ENCODE measurements at places on chromosomes 12 and 14.

GRCh38 chr12:17640615-17641014, 449.4 kb downstream of the RERGL start:
- DNase-seq, result no peak

DNA sequence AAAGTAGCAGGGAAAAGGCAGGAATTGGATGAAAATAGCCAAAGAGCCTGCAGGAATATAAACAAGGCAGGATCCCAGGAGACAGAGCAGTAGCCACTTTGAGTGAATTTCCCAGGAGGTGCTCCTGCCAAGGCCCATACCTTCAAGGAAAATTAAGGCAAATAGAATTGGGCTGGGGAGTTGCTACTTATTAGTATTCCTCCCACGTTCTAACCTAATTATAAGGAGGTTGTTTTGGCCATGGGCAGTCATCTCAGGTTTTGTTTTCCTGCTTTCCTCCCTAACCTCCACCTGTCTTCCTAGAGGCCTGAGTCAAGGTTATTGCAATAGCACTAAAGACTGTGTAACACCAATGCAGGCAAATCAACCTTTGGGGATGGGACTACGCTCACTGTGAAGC, 73.1 kb downstream of the DAD1 start:
- DNase-seq, result no peak

GRCh38 chr14:104392001-104392395, 187.6 kb upstream of the C14orf180 start:
- no peak for DNase-seq

GRCh38 chr12:44441155-44441554, 435.0 kb downstream of the NELL2 start:
- DNase-seq, result no peak

DNA sequence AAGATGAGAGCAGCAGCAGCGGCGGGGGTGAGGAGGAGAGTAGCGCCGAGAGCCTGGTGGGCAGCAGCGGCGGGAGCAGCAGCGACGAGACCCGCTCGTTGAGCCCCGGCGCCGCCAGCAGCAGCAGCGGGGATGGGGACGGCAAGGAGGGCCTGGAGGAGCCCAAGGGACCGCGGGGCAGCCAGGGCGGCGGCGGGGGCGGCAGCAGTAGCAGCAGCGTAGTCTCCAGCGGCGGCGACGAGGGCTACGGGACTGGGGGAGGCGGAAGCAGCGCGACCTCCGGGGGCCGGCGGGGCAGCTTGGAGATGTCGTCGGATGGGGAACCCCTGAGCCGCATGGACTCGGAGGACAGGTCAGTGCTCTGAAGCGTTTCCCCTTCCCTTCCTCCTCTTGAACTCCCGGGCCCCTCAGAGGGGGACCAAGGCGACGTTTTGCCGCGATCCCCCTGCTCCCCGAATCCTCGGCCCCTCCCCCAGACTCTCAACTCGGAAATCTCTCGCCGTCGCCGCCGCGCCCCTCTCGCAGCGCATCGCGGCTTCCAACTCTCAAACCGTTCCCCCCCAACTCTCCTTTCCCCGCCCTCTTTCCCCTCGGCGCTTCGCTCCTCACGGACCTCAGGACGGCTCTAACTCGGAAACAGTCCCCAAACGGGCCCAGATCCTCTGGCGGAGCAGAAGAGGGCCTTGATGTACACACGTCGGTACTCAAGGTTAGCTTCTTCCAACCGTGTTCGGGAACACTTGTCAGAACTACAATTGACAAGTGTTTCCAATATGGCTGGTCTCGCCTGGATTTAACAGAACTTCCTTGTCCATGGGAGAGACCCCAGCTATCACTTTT, 947 bp downstream of the AEBP2 start:
- peak; percentile 49 for DNase-seq

- no peak for DNase-seq
Observed at GRCh38 chr14:96888158-96888557, 91.0 kb downstream of the VRK1 start.

GRCh38 chr14:36383767-36384431, 63.5 kb upstream of the MBIP start:
- peak; percentile 3 for DNase-seq

- no peak for DNase-seq
Observed at GRCh38 chr12:117121441-117121840, 22.2 kb upstream of the TESC start.

- DNase-seq, result no peak
Observed at GRCh38 chr12:26281320-26281719, 85.9 kb downstream of the SSPN start.

DNA sequence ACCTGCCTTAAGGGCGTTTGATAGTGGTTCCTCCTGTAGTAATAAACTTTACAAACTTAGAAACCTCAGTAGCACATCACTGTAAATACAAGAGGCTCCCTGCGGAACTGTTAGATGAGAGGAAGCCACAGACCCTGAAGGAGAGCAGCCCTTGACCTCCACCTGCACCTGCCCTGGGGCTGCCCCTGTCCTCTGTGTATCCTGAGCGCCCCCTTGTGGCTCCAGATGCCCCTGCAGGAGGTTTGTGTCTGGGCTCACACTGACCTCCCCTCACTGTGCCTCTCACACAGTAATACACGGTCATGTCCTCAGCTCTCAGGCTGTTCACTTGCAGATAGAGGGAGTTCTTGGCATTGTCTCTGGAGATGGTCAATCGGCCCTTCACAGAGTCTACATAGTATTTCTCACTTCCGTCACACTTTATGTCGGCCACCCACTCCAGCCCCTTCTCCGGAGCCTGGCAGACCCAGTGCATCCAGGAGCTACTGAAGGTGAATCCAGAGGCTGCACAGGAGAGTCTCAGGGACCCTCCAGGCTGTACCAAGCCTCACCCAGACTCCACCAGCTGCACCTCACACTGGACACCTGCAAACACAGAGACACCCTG, 1059.8 kb downstream of the TMEM121 start:
- DNase-seq, result no peak

DNA sequence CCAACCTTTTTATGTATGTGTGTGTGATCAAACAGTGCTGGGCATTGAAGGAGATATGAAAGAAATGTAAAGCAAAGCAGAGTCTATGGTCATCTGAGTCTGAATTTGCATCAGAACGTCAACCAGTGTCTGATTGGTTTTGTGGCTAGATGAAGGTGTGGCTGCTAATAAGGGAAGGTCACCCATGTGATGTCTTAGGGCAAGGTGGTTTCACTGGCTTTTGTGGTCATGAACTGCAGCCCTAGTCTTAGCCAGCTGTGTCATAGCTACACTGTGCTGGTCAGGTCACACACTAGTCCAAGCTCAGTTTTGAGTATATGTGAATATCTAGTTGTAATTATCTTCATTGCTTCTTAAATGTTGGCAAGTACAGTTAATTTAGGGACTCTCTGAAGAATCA, 105.8 kb downstream of the TGFB3 start:
- peak; percentile 47 for DNase-seq

GRCh38 chr12:68317047-68317667, 15.0 kb downstream of the MDM1 start:
- peak; percentile 30 for DNase-seq

DNA sequence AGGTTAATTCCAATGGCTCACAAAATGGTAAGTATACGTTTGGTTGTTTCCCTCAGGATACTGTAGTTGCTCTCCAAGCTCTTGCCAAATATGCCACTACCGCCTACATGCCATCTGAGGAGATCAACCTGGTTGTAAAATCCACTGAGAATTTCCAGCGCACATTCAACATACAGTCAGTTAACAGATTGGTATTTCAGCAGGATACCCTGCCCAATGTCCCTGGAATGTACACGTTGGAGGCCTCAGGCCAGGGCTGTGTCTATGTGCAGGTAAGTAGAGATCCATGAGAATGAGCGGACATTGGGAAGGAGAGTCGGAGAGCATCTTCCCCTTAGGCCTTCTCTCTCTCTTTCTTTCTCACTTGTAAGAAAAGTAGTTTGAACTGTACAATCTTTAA, 45.4 kb downstream of the A2ML1 start:
- no peak for DNase-seq

DNA sequence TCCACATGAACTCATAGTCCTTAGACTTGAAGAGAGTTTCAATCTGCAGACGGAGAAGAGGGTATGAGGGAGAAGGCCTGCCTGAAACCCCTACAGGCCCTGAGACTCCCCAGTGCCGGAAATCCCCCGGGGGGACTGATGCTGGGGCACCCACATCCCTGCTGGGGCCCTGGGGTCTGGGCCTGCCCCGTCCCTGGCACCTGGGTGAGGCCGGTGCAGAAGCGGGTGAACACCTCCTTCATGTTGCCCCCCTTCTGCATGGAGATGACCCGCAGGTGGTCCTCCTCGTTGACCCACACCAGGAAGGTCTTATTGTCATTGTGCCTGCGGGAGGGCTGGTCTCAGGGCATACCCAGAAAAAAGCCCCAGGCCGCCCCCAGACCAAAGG, 2.4 kb downstream of the CKB start:
- no peak for DNase-seq

GRCh38 chr12:3310271-3311026, 180.6 kb upstream of the PRMT8 start:
- DNase-seq, result no peak

DNA sequence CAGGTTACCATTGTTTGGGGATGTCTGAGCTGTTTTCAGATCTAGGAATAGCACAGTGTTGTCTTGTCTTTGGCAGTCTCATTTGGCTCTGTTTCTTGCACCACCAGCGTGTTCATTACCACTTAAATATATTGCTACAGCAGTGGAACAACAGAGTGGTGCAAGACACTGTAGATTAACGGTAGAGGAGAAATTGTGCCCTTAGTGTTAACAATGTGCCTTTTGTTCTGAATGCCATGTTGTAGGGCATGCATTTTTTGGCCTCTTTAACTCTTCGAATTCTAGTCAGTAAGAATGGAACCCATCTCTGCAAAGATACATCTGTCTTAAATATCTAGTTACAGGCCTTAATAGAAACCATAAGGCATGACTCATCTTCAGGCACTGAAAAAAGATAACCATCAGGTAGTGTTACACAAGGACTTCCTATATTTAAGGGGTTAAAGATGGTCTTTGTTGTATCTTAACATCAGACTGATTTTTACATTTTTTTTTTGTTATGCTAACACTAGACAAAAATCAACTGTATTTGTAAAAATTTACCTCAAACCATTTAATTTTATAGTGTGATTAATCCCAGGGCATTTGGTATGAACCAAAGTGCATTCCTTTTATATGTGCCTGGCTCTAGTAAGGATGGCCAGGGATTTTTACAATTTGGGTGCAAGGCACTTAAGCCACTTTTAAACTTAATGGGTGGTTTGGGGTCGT, 12.9 kb downstream of the DYRK2 start:
- DNase-seq, result peak; percentile 95

- DNase-seq, result no peak
Observed at GRCh38 chr12:108021141-108021540, 107.9 kb upstream of the WSCD2 start.

GRCh38 chr12:916240-916639, 33.3 kb downstream of the RAD52 start:
- no peak for DNase-seq

Data from RPMI7951 (cell line).